Right atrium auricular region (tissue), 2 donors: ENCODE measurements at places on chromosomes 16 and 17. TPM values are rescaled to one million over a fixed set of nuclear protein-coding genes. Genes with fewer than 3 reads are reported as not detected.

DNA sequence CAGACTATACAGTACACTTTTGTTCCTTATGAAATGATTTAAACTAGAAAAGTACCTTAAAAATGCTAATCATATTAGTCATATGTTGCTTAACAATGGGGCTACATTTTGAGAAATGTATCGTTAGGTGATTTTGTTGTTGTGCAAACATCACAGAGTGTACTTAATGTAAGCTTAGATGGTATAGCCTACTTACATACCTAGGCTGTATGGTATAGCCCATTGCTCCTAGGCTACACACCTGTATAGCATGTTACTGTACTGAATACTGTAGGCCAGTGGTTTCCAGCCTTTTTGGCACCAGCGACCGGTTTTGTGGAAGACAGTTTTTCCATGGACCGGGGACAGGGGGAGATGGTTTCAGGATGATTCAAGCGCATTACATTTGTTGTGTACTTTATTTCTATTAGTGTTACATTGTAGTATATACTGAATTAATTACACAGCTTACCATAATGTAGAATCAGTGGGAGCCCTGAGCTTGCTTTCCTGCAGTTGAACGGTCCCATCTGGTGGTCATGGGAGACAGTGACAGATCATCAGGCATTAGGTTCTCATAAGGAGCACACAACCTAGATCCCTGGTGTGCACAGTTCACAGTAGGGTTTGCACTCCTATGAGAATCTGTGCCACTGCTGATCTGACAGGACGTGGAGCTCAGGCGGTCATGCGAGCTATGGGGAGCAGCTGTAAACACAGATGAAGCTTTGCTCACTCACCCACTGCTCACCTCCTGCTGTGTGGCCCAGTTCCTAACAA lies 35.0 kb upstream of the MRC2 start:
- H3K27me3 ChIP-seq: no peaks in the 10 kb centered on the region
- no peak overlapping the region for H3K27ac ChIP-seq
- peaks cover 7% of the 10 kb centered on the region for H3K4me1 ChIP-seq
- no peak overlapping the region for H3K4me3 ChIP-seq
- H3K36me3 ChIP-seq: peaks cover 22% of the 10 kb centered on the region
- DNase-seq: no peak

DNA sequence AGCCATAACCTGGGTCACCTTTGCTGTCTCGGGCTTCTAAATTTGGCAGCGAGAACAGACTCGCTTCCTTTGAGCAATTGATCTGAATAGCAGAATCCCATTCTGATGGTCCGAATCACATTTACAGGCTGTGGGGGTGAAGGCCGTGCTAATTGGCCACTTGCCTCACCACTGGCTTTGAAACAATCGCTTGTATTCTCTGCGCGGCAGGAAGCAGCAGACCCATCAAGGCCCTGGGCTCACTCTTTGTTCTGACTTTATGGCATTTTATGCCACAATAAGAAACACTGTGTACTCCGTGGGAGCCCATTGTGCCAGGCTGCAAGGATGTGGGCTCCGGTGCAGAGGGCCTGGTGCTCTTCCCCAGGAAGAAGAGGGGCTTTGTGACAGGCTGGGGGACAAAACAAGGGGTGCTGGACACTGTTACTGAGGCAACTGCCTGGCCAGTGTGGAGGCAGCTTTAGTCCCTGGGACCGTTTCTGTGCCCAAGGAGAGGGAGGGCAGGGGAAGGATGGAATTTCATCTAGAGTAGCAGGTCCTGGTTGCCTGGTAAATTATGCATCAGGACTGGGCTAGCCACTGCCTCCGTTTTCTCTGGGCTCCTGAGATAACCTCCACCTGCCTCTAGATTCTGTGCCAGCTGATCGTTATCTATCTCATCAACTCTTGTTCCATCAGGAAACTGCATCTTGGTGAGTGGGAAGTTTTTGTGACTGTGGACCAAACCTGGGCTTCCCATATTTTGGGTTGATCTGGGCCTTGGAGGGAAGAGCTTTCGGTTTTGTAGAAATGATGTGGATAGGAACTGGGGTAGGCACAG lies 78.5 kb downstream of the MRC2 start:
- peak overlapping the region; percentile 65 for H3K27ac ChIP-seq
- no peaks in the 10 kb centered on the region for H3K4me1 ChIP-seq
- H3K36me3 ChIP-seq: no peaks in the 10 kb centered on the region
- no peak overlapping the region for H3K4me3 ChIP-seq

DNA sequence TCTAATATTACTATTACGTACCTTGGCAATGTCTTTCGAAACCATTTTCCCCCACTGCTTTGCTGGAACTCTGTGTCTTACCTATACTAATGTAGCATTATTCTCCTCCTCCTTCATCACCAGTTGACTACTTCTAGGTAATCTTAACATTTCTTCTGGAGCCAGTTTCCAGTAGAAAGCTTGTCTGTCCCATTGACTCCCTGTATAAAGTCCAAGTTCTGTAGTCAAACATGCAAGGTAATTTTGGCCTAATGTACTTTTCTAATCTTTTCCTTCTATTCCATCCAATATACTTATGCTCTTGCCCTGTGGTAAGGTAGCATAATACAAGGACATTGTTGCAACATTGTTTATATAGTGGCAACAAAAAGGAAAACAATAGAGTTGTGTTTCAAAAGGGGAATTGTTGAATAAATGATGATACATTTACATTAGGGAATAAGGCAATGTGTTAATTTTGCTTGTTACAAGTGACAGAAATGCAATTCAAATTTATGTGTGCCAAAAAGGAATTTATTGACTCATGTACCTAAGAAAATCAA lies 27.9 kb downstream of the OMG start:
- H3K27me3 ChIP-seq: no peaks in the 10 kb centered on the region
- peak overlapping the region; percentile 42 for H3K27ac ChIP-seq
- H3K36me3 ChIP-seq: peaks cover 13% of the 10 kb centered on the region
- DNase-seq: no peak

DNA sequence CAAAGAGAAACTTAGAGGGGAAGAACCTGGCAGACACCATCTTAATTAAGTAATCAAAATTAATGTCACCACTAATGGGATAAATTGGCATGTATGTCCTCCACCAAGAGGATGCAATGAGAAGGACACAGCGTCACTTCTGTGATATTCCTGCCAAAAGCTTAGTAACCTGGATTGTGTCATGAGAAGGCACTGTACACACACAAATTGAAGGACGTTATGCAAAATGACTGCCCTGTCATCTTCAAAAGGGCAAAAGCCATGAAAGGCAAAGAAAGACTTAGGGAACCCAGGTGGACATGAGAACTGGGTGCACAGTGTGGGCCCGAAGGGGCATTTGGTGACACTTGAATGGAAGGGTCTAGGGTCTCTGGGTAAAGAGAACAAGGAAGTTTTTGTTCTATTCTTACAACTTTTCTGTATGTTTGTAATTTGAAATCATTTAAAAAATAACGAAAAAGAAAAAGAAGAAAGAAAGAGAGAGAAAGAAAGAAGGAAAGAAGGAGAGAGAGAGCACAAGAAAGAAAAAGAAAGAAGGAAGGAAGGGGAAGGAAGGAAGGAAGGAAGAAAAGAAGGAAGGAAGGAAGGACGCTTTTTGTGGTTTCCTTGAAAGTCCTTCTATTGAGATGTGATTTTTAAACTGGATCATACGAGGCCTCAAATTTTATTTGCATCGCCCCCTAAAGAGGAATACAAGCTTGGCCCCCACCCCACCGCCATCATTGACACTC lies 4.0 kb upstream of the APOH start:
- H3K27me3 ChIP-seq: no peaks in the 10 kb centered on the region
- H3K4me3 ChIP-seq: no peak overlapping the region
- no peak overlapping the region for H3K27ac ChIP-seq
- no peaks in the 10 kb centered on the region for H3K4me1 ChIP-seq

GRCh38 chr17:35747540-35748017 lies 5.5 kb downstream of the GAS2L2 start:
- no peak overlapping the region for H3K4me3 ChIP-seq
- peaks cover 21% of the 10 kb centered on the region for H3K4me1 ChIP-seq
- no peak overlapping the region for H3K27ac ChIP-seq
- no peaks in the 10 kb centered on the region for H3K27me3 ChIP-seq
- DNase-seq: peak; percentile 83
- H3K36me3 ChIP-seq: no peaks in the 10 kb centered on the region

DNA sequence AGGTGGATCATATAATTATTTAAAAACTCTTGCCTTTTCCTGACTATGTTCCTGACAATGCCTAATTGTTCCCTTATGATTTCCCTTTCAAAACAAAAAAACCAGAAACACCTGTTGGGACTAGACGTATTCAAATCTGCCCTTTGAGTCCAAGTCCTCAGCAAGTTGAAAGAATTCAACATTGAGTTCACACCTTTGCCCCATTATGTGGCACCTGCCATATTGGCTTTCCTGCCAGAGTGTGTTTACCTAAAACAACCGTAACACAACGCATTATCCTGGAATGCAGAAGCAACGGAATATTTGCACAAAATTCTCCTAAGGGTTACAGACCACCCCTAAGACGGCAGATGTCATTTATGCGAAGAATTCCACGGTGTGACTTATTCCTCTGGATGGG lies 105.9 kb downstream of the ZFHX3 start:
- DNase-seq: no peak
- H3K27me3 ChIP-seq: no peaks in the 10 kb centered on the region
- H3K4me3 ChIP-seq: no peak overlapping the region

GRCh38 chr17:69492410-69493071 lies 78.0 kb downstream of the MAP2K6 start:
- no peak overlapping the region for H3K4me3 ChIP-seq
- H3K4me1 ChIP-seq: no peaks in the 10 kb centered on the region
- H3K27ac ChIP-seq: no peak overlapping the region

- peak overlapping the region; percentile 87 for H3K27ac ChIP-seq
- no peaks in the 10 kb centered on the region for H3K4me1 ChIP-seq
- H3K36me3 ChIP-seq: no peaks in the 10 kb centered on the region
Observed at GRCh38 chr17:68020409-68020756, 15.2 kb upstream of the KPNA2 start.

- peaks cover 5% of the 10 kb centered on the region for H3K4me1 ChIP-seq
- no peak for DNase-seq
- no peak overlapping the region for H3K4me3 ChIP-seq
Observed at GRCh38 chr17:51251010-51251409, 8.8 kb downstream of the MBTD1 start.

DNA sequence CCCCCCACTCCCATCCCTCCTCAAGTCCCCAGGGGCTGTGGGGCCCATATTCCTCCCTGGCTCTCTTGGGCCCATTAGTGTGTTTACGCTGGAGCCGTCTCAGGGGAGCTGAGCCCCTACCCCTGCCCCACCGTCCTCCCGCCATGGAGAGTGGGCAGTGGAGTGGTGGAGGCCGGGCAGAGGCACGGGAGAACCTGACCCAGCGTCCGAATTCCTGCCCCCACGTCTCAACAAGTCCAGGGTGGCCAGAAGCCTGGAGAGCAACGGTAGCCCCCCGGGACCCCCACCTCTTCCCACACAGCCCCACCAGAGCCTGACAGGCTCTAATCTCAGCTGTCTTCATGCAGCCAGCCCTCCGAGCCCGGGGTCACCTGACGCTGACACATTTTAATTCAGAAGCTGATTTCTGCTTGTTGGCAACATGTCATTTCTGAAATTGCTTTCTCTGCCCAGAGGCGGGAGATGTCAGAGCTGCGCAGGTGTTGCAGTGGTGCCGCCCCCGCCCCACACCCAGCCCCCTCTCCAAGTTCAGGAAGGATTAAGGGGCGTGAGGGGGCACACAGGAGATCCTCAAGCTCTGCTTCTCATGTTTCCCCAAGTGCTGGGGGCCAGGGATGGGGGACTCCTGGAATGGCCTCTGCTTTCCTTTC lies 32.6 kb downstream of the WNT9B start:
- no peaks in the 10 kb centered on the region for H3K36me3 ChIP-seq
- H3K4me3 ChIP-seq: no peak overlapping the region
- H3K27me3 ChIP-seq: no peaks in the 10 kb centered on the region
- no peak overlapping the region for H3K27ac ChIP-seq
- no peaks in the 10 kb centered on the region for H3K4me1 ChIP-seq
- no peak for DNase-seq

GRCh38 chr16:25344006-25344405 lies 86.4 kb upstream of the ZKSCAN2 start:
- no peak overlapping the region for H3K4me3 ChIP-seq
- no peaks in the 10 kb centered on the region for H3K36me3 ChIP-seq
- no peak for DNase-seq

DNA sequence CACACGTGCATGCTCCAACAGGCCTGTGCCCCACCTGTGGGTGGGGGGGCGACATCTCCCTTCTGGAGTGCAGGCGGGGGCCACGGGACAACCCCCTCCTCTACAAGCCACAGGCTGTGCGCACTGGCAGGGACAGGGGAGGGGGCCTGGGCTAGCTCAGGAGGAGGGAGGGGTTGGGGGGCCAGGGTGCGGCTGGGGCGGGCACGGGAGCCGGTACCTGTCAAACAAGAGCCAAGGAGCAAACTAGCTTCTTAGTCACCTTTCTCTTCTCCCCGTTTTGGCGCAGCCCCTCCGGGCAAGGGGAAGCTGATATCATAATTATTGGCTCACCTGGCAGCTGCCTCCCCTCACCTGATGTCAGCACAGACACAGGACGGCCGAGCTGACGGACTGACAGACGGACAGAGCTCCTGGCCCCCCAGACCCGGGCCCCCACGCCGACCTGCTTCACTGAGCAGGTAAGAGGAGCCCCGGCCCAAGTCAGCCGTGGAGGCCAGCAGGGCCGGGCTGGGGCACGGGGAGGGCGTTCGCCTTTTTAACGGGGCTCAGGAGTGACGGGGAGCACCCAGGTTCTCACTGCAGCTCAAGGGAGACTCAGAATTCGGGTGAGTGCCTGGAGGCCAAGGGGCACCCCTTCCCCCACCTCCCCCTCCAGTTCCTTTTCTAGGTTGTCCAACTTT lies at the start of gene FOXN1:
Gene FOXN1, plus strand, starts transcription at position 363 of the 680 bp plus-strand sequence. CDS start 17,622 bp downstream, outside the sequence.
- DNase-seq: no peak
- peaks cover 5% of the 10 kb centered on the region for H3K27me3 ChIP-seq
- no peaks in the 10 kb centered on the region for H3K36me3 ChIP-seq
- no peak within 1 kb of the TSS for H3K27ac ChIP-seq
- no peaks in the 10 kb centered on the region for H3K4me1 ChIP-seq
- no peak within 1 kb of the TSS for H3K4me3 ChIP-seq

- H3K36me3 ChIP-seq: no peaks in the 10 kb centered on the region
- H3K27me3 ChIP-seq: no peaks in the 10 kb centered on the region
- no peaks in the 10 kb centered on the region for H3K4me1 ChIP-seq
- no peak overlapping the region for H3K4me3 ChIP-seq
- no peak for DNase-seq
Observed at GRCh38 chr16:55471448-55472097, 7.4 kb upstream of the MMP2 start.

- no peak for DNase-seq
- no peaks in the 10 kb centered on the region for H3K27me3 ChIP-seq
- no peak overlapping the region for H3K4me3 ChIP-seq
- no peaks in the 10 kb centered on the region for H3K4me1 ChIP-seq
- H3K27ac ChIP-seq: no peak overlapping the region
- no peaks in the 10 kb centered on the region for H3K36me3 ChIP-seq
Observed at GRCh38 chr17:78528541-78528940, 48.7 kb downstream of the DNAH17 start.

GRCh38 chr16:49698453-49698815 lies 157.5 kb downstream of the ZNF423 start:
- peak; percentile 73 for DNase-seq
- H3K4me1 ChIP-seq: peaks cover 39% of the 10 kb centered on the region
- no peaks in the 10 kb centered on the region for H3K36me3 ChIP-seq
- no peaks in the 10 kb centered on the region for H3K27me3 ChIP-seq
- peak overlapping the region; percentile 50 for H3K27ac ChIP-seq
- no peak overlapping the region for H3K4me3 ChIP-seq

GPR142 gene
- not detected for total RNA-seq

PARN gene
- total RNA-seq: 26.0 TPM

RABEP2 gene
- 18.2 TPM for total RNA-seq

PRRT2 gene
- 0.51 TPM for total RNA-seq

CTRB1 gene
- total RNA-seq: not detected

TNK1 gene
- 4.8 TPM for total RNA-seq

RFNG gene
- 25.3 TPM for total RNA-seq

IKZF3 gene
- total RNA-seq: 0.51 TPM

SYNGR3 gene
- 2.1 TPM for total RNA-seq
